ENCODE measurements at places on chromosomes 12 and 14. TPM values are rescaled to one million over a fixed set of nuclear protein-coding genes. Genes with fewer than 3 reads are reported as not detected.

Gene ZNF410
- 60.5 TPM for total RNA-seq

Gene CDK2
- total RNA-seq: 14.5 TPM

Gene LRP1-AS
- total RNA-seq: not detected

GRCh38 chr14:23129759-23130316 lies 10.8 kb upstream of the CEBPE start:
- H3K4me3 ChIP-seq: no peak overlapping the region
- no peak for DNase-seq
- H3K4me1 ChIP-seq: peaks cover 3% of the 10 kb centered on the region
- no peak overlapping the region for H3K27ac ChIP-seq
- peaks cover 4% of the 10 kb centered on the region for H3K36me3 ChIP-seq

Gene SPSB2
- 3.5 TPM for total RNA-seq

DNA sequence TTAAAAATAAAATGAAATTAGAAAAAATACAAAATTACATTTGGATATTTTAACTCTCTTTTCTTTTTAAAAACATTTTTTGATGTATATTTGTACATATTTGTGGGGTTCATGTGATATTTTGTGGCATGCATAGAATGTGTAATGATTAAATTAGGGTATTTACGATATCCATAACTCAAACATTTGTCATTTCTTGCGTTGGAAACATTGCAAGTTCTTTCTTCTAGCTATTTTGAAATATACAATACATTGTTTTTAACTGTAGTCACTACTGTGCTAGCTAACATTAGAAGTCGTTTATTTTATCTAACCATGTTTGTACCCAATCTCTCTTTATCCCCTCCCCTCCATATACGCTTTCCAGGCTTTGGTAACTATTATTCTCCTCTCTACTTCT lies 13.9 kb upstream of the EIF2S3B start:
- no peak overlapping the region for H3K27ac ChIP-seq
- H3K36me3 ChIP-seq: no peaks in the 10 kb centered on the region
- H3K27me3 ChIP-seq: no peaks in the 10 kb centered on the region
- H3K4me3 ChIP-seq: no peak overlapping the region
- DNase-seq: no peak

DNA sequence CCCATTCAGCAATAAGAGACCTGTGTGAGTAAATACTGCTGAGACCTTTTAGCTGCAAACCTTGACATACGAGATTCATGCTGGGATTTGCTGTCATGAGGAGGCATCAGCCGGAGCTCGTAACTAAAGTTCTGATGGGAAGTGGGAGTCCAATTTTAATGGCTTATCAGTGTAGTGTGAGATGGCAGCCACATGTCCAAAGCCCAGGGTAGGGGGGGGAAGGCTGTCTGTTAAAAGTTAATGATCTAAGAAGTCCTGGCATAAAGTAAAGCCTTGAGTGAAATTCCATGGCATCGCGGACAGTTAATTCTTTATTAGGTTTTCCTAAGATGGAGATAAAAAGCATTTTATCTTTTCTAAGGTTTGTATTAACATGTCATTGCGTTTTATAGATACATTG lies 240.0 kb downstream of the AACS start:
- H3K27me3 ChIP-seq: no peaks in the 10 kb centered on the region
- H3K4me1 ChIP-seq: peaks cover 5% of the 10 kb centered on the region
- no peak overlapping the region for H3K27ac ChIP-seq
- DNase-seq: no peak
- no peaks in the 10 kb centered on the region for H3K36me3 ChIP-seq
- no peak overlapping the region for H3K4me3 ChIP-seq

Gene RNF212B
- not detected for total RNA-seq
